ENCODE measurements at places on chromosomes 16 and 17.

DNA sequence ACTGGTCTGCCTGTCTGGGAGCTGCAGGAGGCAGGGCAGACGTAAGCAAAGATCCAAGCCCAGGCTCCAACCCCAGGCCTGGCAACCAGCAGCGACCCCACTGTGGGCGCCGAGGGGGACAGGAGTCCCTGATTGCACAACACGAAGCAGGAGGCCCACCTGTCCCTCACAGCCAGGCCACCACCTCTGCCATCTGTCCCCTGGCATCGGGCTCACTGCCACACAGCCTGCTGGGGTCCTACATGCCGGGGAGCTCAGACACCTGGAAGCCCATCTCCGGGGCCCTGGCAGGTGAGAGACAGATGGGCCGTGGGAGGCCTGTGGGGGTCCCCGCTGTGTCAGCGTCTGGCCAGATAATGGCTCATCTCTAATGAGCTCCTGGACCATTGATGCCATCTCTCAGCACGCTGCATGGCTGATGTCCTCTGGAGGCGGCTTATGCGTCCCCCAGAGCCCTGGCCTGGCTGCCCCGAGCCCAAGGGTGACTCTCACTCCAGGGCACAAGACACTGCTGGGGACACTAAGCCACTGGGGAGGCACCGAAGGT, 11.3 kb upstream of the RASD1 start:
- no peak for DNase-seq

DNA sequence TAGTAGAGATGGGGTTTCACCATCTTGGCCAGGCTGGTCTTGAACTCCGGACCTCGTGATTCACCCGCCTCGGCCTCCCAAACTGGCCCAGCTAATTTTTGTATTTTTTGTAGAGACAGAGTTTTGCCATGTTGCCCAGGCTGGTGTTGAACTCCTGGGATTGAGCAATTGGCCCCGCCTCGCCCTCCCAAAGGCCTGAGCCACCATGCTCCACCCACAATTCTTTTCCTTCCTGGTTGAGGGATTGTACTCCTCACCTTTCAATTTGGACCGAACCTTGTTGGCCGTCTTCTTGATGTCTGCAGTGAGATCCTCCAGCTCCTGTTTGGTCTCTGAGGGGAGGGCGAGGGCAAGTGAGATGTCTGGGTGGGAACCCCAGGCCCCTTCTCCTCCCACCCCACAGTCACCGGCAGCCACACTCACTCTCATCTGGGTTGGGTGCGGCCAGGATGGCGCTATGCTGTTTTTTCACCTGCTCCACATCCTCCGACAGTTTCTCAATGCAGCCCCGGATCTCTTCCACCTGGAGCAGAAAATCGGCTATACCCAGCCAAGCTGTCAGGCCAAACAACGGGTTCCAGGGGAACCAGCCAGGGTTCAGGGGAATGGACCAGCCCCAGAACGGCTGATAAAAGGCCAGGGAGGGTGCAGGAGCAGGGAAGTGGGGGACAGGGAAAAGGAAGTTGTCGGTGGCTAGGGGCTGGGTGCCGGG, 9.6 kb downstream of the STX1B start:
- no peak for DNase-seq

GRCh38 chr16:27849621-27850020, 213.9 kb downstream of the GSG1L start:
- DNase-seq, result no peak

GRCh38 chr17:42548070-42548837, 4.5 kb upstream of the HSD17B1 start:
- peak; percentile 79 for DNase-seq

- no peak for DNase-seq
These were observed 44.7 kb downstream of the CDH1 start for GRCh38 chr16:68781784-68782183.

GRCh38 chr17:36597226-36597625, 4.2 kb upstream of the MRM1 start:
- DNase-seq, result no peak

- no peak for DNase-seq
These were observed 55.7 kb downstream of the OR1D5 start for GRCh38 chr17:3007651-3008121.

DNA sequence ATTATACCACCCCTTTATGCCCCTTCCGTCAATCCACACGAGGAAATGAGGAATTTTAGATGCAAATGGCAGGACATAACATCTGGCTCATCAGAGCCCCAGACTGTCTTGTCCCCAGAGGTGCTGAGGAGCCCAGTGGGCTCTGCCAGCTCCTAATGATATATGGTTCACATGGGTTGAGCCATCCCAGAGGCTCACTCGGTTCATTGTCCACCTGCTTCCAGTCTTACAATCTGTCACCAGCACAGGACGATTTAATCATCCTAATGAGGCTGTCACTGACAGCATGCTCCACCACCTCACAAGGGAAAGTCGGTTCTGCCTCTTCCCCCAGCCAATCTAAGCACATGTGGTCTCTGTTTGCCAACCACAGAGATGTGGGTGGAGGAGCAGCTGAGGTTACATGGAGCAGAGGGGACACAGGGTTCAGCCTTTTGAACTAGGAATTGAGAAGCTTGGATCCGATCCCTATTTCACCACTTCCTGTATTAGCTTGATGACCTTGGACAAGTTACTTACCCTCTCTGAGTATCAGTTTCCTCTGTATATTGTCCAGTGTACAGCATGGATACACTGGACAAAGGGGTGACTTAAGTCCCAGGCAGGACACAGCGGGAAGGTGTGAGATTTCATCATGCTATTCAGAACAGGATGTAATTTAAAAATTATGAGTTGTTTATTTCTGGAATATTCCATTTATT, 27.0 kb upstream of the DHX8 start:
- no peak for DNase-seq

DNA sequence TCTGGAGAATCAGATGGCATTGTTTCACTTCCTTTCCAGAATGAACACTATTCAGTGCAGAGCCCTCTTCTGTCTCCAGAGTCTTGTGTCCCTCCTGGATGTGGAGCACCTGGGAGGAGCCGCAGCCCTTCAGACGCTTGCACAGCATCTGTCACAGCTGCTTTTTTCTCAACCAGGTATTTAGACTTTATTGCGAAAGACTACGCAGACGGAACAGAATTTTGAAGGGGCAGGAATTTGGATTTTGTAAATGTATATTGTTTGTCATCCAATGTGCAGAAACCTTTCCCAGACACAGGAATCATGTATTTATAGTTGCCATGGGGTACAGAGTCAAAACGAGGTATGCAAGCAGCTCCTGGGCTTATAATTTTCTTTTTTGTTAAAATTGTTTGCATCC, 20.4 kb downstream of the HEATR3 start:
- DNase-seq, result no peak

- no peak for DNase-seq
These were observed 2.1 kb upstream of the TOM1L1 start for GRCh38 chr17:54898576-54898975.

GRCh38 chr17:28056276-28056620, 13.8 kb downstream of the NLK start:
- no peak for DNase-seq

- DNase-seq, result no peak
These were observed 121.7 kb upstream of the NLRP1 start for GRCh38 chr17:5705876-5706576.

GRCh38 chr17:75555679-75556153, 30.2 kb downstream of the LLGL2 start:
- no peak for DNase-seq

DNA sequence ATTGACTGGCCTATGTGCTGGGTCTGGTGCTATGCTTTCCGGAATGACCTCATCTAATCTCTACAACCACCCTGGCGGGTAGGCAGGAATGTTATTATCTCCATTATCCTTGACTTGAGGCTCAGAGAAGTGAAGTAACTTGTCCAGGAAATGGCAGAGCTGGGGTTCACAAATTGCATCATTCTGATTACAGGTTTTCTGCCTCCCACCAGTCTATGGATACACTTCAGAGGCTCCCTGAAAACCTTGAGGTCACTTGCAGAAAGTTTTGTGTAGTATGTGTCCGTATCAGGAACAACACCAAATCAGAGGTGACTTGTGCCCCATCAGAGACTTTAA, 19.1 kb downstream of the NOD2 start:
- no peak for DNase-seq

GRCh38 chr17:17570798-17571716, 20.5 kb downstream of the PEMT start:
- no peak for DNase-seq

DNA sequence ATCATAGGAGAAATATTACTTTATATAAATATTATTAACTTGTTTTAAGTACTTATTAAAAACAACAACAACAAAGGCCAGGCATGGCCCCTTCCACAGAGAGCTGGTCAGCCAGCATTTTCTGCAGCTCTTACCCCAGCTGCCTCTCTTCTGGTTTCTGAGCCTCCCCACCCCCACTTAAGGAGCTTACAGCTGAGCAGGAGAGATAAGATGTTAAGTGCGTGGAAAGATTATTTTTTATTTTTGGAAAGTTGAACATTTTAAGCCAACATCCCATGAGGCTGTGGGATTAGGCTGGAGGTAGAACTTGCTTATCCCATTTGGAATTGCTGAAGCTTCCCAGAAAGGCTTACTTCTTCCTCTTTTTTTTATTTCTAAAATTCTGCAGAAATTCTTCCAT, 401.2 kb downstream of the SEC14L1 start:
- DNase-seq, result no peak

DNA sequence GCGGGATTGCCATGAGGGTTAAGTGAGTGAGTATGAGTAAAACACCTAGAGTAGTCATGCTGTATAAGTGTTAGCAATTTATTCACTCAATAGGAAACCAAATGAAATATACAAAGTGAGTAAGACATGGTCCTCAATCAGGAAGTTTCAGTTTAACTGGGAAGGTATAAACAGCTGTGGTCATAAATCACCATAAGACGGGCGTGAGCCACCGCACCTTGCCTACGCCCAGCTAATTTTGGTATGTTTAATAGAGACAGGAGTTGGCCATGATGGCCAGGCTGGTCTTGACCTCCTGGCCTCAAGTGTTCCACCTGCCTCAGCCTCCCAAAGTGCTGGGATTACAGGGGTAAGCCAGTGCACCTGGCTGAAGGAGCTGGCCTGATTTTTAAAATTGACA, 27.0 kb downstream of the RNF135 start:
- no peak for DNase-seq

DNA sequence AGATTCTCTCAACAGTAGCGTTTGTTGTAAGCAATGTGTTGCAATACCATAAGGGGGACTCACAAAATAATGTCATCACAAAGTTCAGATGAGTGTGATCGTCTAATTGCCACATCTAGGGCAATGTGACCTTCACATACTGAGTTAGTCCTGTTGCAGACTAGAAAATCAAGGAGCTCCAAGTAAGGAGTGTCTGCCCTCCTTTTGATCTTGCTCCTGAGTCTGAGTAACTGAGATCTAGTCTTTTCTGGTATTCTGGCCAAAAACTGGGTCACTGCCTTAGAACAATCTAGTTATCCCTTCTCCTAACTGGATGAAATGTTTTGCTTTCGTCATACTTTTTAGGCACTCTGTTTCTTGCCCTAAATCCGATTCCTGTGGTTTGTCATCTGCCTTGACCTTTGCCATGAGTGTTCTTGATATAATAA, 712.1 kb downstream of the CDH11 start:
- DNase-seq, result no peak

DNA sequence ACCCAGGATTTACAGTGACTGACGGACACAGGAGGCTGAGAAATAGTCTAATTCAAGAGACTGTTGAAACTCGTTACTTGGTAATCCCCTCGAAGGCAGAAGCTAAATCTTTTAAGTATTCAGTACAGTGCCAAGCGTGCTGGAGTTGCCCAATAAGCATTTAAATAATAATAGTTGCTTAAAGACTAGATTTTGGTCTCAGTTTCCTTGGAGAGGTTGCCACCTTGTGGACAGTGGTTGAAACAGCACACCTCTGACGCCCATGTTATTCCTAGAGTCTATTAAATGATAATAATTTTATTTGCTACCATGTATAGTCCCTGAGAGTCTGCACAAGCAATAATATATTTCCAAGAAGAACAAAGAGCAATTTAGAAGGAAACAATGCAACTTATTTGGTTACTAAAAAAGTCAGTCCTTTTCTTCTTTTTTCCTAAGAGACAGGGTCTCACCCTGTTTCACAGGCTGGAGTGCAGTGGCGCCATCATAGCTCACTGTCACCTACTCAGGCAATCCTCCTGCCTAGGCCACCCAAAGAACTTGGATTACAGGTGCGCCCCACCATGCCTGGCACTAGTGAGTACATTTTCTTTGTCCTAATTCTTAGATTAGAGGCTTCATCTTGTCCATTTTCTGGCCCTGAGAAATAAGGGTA, 138.0 kb upstream of the NUDT7 start:
- peak; percentile 35 for DNase-seq

- no peak for DNase-seq
These were observed 30.7 kb downstream of the CDRT4 start for GRCh38 chr17:15436473-15437302.

- no peak for DNase-seq
These were observed 112.6 kb downstream of the IRF8 start for GRCh38 chr16:86011532-86011931.

DNA sequence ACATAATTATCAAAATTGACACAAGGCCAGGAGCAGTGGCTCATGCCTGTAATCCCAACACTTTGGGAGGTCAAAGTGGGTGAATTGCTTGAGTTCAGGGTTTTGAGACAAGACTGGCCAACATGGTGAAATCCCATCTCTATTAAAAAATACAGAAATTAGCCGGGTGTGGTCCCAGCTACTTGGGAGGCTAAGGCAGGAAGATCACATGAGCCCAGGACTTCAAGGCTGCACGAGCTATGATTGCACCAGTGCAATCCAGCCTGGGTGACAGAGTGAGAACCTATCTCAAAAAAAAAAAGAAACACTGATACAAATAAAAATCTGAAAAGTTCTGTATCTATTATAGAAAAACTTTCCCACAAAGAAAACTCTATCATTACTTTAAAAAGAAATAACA, 15.5 kb downstream of the MYH10 start:
- no peak for DNase-seq

GRCh38 chr16:14641926-14642325, 9.2 kb downstream of the BFAR start:
- DNase-seq, result no peak

DNA sequence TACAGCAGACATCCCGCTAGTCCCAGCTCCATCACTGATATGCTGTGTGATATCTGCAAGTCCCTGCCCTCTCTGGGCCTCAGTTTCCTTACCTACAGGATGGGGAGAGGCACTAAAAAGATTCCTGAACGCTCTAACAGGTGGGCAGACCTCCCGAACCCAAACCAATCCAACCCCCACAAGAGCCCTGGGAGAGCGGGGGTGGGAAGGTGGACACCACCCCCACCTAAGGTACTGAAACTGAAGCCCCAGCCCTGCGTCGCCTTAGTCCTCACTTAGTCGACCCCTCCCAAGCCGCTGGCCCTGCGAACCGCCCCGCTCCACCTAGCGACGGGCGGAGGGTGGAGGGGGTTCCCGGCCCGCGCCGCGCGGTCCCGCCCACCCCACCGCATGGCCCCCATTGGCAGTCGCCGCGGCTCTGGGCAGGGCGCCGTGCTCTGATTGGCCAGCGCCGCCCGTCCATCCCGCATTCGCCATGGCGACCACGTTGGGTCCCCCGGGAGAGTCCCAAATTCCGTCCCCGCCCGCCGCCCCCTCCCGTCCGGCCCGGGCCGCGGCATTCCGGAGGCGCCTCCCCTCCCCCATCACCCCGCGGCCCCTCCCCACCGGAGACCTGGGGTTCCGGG, 578 bp downstream of the CCDC102A start:
- DNase-seq, result peak; percentile 90

Measured in activated CD4-positive, alpha-beta T cell treated with anti-CD3 and anti-CD28 coated beads, Interleukin-2, amount 50 U/mL, for 4 hours (primary cell).